Bladder microvascular endothelial cell (primary cell): ENCODE measurements at places on chromosomes 16 and 17. TPM values are rescaled to one million over a fixed set of nuclear protein-coding genes. Genes with fewer than 3 reads are reported as not detected.

Gene MARF1
- 10.4 and 24.0 TPM in 2 replicates for total RNA-seq

Gene COTL1
- total RNA-seq, result 75.0 and 153 TPM in 2 replicates

Gene ITGAX
- total RNA-seq, result 0.16 and 0.31 TPM in 2 replicates

Gene CDC42EP4
- total RNA-seq, result 10.7 and 22.0 TPM in 2 replicates

Gene ABCA9
- 2.4 and 3.4 TPM in 2 replicates for total RNA-seq

Gene TBC1D3B
- 0.97 and 2.6 TPM in 2 replicates for total RNA-seq

Gene ZP2
- total RNA-seq, result not detected in 2 replicates

Gene RCVRN
- total RNA-seq, result not detected in 2 replicates

Gene KCNAB3
- total RNA-seq, result 0.49 and 0.63 TPM in 2 replicates

Gene TP53TG3
- total RNA-seq, result not detected in 2 replicates
